ENCODE measurements at places on chromosomes 12 and 14.

GRCh38 chr12:110756611-110757010 is 13.9 kb upstream of the PPP1CC start:
- no peak for ATAC-seq

GRCh38 chr12:11089246-11089645 is 2.9 kb downstream of the TAS2R43 start:
- ATAC-seq = no peak

GRCh38 chr12:23767834-23768233 is 181.6 kb downstream of the SOX5 start:
- no peak for ATAC-seq

- no peak for ATAC-seq
Observed at GRCh38 chr12:9699898-9700605, 30.5 kb downstream of the CLEC2D start.

All from gastroesophageal sphincter (tissue), 4 donors.